ENCODE measurements at places on chromosomes 3 and 15. TPM values are rescaled to one million over a fixed set of nuclear protein-coding genes. Genes with fewer than 3 reads are reported as not detected.

DNA sequence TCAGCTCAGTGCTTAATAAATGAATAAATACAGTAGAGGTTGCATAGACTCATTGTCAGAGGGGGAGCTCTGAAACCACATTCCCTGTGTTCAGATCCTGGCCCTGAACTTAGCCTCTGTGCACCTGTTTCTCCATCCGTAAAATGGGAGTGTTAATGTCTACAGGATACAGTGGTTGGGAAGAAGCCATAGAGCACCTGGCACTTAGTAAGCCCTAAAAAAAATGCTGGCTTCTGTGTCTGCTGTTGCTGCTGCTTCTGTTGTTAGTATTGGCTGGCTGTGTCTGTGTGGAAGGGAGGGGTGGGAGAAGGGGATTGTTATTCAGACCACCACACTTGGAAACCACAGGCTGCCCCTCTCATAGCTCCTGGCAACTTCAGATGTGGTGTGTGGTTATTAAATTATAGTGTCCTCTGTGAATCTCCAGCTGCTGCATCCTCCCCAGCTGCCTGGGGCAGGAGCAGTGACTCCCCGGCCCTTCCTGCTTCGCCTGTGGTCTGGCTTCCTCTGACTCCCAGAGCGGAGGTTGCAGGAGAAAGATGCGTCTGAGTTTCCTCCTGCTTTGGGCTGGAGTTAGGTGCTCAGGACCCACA lies 31.0 kb downstream of the FGD5 start:
- no peak for DNase-seq

GRCh38 chr15:62607643-62608042 lies 434.9 kb upstream of the TPM1 start:
- DNase-seq, result peak; percentile 29

Gene MAP1A
- 108 TPM for total RNA-seq

- no peak for DNase-seq
These were observed at the start of gene HESX1 for GRCh38 chr3:57199895-57200297. Gene HESX1, minus strand, starts transcription at chr3:57199978. Its CDS starts 60 bp downstream, at chr3:57199918.

- no peak for DNase-seq
These were observed 34.7 kb downstream of the ZNF710 start for GRCh38 chr15:90035840-90036230.

GRCh38 chr15:98786717-98787116 lies 138.4 kb downstream of the IGF1R start:
- DNase-seq, result no peak

DNA sequence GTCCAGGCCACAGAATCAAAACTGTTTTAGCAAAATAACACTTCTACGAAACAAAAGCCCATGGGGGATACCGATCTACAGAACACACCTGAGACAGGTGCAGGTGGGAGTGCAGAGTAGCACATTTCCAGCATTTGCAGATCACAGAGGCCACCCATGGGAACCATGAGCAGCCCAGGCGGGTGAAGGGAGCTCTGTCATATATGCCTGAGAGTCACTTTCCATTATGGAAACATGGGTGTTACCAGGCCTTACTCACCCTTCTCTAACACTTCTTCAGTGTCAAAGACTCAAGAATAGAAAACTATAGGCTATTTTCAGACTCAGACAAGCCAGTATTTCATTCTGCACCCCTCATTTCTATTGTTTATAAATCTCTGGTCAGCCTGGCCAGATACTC lies 3.5 kb downstream of the PLA1A start:
- DNase-seq, result no peak

Gene GRM2
- 0.25 TPM for total RNA-seq

Gene GRM7
- not detected for total RNA-seq

Gene ARGFX
- total RNA-seq, result not detected

Gene TM4SF4
- total RNA-seq, result not detected

DNA sequence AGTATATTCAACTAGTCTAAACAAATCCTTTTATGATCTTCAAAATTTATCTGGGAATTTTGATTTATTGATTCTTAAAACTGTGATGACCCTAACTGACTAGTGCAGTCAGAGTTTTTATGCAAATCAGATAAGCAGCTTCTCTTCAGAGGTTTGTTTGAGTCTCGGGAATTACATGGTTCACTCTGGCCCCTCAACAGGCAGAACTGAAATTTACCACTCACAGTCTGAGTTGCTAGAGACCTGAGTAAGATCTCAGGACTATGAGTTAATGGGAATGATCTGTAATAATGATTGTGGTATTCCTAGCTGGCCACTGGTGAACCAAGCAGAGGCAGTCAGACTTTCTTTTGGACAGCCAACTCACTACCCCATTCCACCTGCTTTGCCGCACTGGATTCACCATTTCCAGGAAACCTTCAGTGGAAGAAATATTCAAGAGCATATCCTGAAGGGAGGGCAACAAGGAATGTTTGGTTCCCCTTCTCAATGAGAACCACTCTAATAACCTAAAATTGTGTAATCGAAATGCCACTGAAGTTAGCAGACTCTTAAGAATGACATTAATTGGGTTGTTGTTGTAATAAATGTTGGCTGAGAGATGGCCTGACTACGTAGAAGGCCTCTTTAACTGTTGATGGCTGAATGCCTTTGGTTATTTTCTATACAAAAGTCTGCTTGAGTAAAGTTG lies 11.5 kb upstream of the DNAJC13 start:
- no peak for DNase-seq

GRCh38 chr3:77648214-77648613 lies 608.3 kb downstream of the ROBO2 start:
- no peak for DNase-seq

DNA sequence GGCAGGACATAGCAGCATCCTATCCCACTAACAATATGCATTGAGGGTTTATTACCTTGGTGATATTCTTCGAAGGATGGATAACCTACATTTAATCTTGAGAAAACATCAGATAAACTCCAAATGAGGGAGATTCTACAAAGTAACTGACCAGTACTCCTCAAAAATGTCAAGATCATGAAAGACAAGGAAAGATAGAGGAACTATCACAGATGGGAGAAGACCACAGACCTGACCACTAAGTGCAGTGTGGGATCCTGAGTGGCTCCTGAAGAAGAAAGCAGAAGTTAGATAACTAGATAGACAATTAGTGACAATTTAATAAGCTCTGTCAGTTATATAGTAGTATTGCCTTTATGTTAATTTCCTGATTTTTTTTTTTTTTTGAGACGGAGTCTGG lies 17.7 kb upstream of the CGNL1 start:
- no peak for DNase-seq

Gene NPAP1
- 0.16 TPM for total RNA-seq

DNA sequence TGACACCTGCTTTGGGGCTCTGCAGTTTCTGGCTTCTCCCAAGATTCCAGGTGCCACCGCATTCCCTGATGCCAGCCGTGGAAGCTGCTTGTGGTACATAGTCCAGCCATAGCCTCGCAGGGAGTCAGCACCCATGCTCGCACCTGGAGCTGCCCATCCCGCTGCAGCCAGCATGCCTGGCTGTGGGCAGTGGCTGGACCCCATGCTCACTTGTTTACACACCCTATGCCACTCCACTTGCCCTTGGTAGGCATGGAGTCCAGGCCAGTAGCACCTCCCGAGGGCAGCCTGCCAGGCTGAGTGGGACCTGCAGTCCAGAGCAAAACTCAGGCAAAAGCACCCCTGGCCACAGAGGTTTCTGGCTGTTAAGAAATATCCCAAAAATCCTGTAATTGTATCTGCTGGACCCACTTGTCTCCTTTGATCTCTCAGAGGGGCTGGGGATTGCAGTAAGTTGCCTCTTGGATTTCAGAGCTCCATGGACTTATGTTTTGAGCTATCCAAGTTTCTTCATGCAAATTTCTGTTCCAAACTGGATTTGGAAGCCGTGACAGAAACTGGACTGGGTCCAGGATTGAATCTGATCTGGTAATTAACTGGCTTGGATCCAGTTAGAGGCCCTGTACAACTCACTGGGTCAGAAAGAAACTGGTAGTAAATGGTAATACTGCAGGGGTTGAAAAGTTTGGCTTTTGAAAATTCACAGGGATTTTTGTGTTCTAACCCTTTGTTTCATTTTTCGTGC lies 149.3 kb downstream of the FMN1 start:
- peak; percentile 36 for DNase-seq

Gene SLC22A13
- 0.45 TPM for total RNA-seq

DNA sequence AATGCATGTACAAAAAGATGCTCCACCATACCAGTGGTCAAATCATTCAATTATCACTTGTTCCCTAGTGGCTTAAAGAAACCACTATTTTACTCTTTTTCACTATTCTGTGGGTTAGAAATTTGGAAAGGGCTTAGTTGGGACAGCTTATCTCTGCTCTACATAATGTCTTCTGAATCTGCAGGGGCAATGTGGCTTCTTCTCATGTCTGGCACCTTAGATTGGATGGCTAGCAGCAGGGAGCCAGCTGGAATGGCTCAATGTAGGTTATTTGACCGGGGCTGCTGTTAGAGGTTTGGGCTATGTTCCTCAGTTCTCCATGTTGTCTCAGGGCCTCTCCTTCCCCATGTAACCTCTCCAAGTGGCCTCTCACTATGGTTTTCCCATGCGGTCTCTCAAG lies 57.5 kb upstream of the EPHB1 start:
- no peak for DNase-seq

GRCh38 chr3:175222356-175222755 lies 363.2 kb downstream of the NAALADL2 start:
- DNase-seq, result no peak

DNA sequence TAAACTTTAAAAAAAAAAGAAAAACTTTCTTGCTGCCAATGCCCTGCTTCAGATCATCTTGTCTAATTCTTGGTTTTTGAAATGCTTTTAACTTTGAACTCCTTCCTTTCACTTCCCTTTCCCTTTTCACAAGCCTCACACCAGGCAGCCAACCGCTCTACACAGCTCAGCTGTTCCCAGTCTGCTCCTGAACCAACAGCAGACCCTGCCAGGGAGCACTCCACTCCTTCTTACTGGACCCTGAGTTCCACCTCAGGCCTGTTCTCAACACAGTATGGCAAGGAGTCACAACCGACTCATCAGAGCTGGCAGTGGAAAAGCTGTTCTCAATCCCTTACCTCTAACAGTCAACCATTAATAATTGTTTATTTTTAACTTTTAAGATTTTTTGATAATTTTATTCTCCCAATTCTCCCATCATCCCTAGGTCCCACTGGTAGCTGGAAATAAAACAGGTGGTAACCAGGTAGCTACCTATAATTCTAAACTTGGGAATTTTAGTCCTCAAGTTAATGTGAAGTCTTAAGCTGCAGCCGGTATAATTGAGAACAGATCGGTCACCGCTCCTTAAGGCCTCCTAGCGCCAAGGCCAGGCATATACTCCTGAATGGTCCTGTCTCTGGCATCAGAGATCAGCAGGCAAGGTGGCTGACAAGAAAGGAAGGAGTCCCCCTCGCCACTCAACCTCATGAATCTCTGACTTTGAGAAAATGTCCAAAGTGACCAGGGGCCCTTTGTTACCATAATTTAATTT lies 43.9 kb downstream of the BOC start:
- no peak for DNase-seq

GRCh38 chr15:66858423-66859207 lies 156.6 kb downstream of the SMAD6 start:
- peak; percentile 91 for DNase-seq

Gene LRRIQ4
- 0.09 TPM for total RNA-seq

DNA sequence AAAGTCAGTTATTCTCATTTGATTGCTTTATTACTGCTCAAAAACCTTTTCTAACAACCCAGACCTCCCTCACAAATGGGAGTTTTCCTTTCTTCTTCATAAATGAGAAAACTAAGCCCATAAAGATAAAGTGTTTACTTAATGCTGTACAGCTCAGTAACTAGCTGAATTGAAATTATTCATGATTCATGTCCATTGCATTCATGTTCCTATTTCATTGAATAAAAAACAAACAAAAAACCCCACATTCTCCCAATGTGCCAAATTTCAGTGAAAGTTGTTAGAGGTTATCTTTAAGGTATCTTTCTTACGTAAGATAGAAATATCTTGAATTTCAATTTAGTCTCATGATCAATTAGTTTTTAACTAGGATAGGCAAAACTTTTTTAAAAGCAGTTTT lies 2.8 kb downstream of the PLSCR2 start:
- DNase-seq, result peak; percentile 47

- DNase-seq, result no peak
These were observed 223.0 kb downstream of the THSD4 start for GRCh38 chr15:71338265-71338664.

Gene TNFAIP8L3
- 22.4 TPM for total RNA-seq

- peak; percentile 25 for DNase-seq
These were observed 36.2 kb downstream of the MASP1 start for GRCh38 chr3:187255314-187255713.

DNA sequence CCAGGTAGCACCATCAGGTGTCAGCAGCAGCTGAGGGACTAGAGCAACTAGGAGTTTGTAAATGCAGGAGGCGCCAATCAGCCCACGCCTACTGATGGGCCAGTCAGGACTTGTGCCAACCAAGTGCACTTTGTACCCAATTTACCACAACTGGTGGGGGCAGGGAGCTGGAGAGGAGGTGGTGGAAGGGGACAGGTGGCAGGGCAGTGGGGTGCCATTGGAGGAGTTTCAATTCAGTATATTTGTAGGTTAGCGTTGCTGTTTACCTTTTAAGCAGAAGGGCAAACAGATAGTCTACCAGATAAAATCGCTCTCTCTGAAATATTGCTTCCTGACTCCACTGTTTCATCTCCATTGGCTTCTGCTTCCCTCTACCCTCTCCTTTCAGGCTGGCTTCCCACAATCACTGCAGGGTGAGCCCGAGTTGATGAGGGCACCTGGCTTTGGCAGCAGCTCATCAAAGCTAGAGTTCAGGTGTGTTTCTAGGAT lies 75.7 kb downstream of the TRIM69 start:
- DNase-seq, result no peak

Data from fibroblast of the aortic adventitia (primary cell).